ENCODE measurements at places on chromosomes 2 and 18.

DNA sequence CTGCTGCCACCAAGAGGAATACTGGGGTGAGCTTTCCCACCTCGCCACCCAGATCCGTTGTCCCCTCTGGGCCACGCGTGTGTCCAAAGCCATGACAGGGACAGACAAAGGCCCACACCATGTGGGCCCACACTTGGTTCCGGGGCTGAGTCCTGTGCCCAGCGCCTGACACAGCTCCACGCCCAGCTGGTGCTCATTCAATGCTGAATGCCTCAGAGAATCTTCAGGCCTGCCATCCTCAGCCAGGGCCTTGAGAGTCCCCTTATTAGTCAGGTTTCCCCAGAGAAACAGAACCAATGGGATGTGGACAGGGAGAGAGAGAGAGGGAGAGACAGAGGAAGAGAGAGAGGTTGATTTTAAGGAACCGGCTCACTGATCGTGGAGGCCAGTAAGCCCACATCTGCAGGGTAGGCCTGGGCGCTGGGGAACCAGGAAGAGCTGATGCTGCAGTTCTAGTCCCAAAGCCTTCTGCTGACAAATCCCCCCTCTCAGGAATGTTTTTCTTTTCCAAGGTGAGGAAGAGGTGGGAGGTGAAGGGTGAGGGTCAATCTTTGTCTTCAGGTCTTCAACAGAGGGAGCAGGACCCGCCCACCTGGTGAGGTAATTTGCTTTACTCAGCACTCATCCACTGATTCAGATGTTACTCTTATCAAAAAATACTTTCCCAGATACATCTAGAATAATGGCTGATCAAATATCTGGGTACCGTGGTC, 10.2 kb upstream of the SPATA3 start:
- DNase-seq = no peak

DNA sequence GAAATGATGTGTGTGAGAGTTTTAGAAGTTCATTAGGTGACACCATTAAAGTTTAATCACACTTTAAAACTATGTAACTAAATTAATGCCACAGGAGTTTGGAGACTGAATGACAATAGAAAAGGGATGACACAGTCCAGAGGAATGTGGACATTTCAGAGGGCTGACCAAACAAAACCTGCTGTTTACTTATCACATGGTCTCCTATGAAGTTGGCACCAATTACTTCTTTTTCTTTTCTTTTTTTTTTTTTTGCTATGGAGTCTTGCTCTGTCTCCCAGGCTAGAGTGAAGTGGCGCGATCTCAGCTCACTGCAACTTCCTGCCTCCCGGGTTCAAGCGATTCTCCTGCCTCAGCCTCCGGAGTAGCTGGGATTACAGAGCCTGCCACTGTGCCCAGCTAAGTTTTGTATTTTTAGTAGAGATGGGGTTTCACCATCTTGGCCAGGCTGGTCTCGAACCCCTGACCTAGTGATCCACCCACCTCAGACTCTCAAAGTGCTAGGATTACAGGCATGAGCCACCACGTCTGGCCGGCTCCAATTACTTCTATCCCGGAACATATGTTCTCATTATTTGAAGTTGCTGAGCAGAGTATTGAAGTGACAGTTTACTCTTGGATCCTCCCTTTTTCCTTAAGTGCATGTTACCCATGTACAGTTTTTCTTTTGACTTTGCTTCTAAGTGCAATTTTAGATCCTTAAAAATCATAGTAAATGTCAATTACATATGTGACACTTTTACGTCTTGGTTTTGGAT, 4.3 kb downstream of the AGPS start:
- no peak for DNase-seq

DNA sequence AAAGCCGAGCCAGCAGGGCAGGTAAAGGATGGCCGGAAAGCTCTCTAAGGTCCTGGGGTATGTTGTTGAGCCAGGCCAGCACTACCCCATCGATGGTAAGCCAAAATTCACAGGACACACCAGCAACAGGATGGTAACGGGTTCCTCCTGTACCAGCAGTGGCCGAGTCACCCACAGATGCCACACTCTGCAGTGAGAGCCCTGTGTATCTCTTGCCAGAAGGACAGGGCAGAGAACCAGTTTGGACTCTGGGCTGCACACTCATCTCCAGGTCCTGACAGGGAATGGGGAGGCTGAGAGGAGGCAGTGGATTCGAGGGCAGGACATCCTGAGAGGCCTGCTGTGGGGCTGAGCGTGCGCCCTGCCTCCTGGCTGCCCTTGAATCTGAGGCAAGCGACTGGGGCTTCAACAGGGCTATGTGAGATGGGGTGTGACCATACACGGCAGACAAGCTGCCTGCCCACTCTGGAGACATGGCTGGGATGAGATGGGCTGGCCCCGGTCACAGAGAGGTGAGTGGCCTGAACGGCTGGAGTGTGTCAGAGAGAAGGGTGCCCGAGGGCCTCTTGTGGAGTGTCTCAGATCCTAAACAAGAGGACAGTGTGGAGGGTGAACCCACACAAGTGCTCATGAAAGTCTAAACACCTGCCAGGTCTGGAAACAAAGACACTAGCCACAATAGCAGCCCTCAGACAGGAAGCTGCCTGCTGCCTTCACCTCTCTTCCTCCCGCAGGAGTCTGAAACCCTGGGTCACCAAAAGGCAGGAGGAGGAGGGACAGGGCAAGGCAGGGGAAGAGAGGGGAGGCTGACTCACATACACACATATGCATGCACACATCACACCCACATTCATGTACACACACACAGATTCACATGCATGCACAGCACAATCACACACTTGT, 182.3 kb downstream of the LOXHD1 start:
- DNase-seq = no peak

DNA sequence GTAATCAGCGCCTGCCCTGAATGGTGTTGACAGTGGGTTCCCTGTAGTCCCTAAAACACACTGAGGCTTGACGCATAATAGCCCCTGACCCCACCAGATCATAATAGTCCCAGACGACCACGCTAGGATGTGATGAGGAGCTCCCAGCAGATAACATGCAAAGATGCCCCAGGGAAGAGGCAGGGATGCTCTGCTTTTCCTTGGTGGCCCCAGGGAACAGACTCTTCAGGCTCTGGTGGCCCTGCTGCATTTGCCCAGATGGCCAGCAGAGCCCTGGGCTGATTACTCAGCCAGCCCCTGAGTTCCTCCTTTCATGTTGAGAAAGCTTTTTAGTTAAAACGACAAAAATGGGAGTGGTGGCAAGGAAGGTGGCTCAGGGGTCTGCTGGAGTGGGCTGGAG, 5.9 kb upstream of the NCKAP5 start:
- DNase-seq = no peak

GRCh38 chr18:32771871-32772580, 797 bp downstream of the KLHL14 start:
- DNase-seq = no peak

DNA sequence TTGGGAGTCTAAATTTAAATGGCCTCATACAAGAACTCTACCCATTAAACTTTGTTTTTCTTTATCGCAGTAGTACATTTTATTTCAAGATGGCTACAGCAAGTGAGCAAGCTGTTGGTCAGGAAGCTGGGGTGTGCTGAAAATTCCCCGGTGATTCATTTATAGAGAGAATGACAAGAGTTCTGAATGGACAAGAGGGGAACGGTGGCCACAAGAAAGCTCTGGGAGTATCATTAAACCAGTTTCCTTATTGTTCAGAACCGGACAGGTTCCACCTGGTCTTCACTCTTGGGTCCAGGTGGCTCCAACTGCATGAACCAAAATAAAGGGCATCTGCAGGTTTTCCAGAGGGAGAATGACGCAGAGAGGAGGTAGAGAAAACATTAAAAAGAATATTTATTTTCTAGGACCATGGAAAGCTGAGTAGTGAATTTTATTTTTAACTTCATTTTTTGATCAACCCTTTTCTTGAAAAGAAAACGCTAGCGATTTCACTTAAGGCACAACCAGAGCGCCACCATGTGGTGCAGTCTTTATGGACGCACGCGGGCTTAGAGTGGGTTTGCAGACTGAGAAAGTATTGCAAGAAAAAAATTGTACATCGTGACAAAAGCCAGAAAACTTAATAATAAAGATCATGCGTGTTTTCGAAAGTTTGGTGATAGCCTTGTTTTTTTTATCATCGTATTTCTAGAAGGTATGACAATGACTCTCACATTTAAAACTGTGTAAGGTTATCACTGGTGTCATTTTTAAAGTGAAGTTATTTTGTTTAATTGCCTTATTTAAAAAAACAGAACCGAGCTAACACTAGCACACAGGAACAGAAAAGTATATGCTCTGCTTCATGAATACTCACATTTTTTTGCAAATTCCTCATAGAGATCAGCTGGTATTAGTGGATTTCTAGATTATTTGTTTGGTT, 97.9 kb upstream of the NOL4 start:
- peak; percentile 59 for DNase-seq

DNA sequence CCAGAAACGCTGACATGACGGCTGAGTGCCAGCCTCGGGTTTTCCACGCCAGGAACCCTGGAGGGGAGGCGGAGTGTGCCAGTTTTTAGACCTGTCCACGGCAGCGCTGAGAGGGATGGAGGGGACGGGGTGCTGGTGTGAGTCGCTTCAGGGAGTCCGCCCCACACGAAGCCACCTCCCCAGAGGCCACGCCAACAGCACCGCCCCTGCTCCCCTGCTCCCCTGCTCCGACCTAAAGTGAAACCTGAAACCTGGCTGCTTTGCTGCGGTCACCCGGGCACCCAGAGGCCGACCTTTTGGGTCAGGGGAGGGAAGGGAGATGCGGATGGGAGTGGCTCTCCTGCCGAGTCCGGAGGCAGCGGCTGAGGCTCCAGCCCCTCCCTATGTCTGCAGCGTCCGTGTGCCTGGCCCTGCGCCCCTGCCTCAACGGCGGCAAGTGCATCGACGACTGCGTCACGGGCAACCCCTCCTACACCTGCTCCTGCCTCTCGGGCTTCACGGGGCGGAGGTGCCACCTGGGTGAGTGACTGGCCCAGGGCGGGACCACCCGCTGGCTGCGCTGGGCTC, 38.1 kb downstream of the SNED1 start:
- DNase-seq = no peak

GRCh38 chr2:221051162-221051561, 520.9 kb downstream of the EPHA4 start:
- no peak for DNase-seq

DNA sequence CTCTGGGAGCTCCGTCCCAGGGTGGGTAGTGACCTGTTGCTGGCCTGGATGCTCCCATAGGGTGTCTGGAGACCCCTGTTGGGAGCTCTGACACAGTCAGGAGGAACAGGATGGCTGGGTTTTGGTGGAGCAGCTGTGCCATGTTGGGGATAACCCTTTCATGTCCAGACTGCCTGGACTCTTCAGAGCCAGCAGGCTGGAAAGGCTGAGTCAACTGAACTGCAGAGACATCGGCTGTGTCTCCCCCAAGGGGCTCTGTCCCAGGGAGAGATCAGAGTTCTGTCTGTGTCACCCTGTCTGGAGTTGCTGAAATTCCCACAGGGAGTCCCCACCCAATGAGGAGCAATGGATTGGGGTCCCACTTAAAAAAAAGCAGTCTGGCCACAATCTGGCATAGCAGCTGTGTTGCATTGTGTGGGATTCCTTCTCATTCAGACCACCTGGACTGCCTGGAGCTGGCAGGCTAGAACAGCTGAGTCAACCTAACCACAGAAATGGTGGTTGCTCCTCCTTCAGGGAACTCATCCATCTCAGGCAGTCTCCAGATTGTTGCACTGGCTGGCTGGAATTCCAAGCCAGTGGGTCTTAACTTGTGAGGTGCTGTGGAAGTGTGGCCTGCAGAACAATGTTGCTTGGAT, 37.2 kb downstream of the AGPS start:
- DNase-seq = no peak

- DNase-seq = no peak
These were observed 38.8 kb downstream of the EPHA4 start for GRCh38 chr2:221533299-221533698.

DNA sequence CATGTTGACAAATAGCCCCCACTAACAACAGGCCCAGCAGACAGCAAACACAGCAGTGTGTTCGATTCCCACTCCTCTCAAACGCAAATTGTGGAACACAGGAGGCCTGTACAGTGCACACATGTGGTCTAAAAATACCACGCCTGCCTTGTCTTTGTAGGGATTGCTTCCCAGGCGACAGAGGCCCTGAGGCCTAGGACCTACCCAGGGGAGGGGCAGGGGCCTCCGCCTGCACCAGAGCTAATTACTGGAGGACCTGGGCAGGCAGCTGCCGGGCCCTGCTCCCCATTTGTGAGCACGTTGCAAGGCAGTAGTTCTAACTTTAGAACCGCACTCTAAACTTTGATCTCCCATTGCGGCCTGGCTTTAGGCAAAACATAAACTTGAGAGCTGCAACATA, 316.0 kb downstream of the TXNL1 start:
- DNase-seq = no peak

- DNase-seq = no peak
These were observed 17.9 kb downstream of the SDC1 start for GRCh38 chr2:20207051-20207450.

- DNase-seq = peak; percentile 3
These were observed 52.2 kb upstream of the KCNH7 start for GRCh38 chr2:162890690-162891311.

DNA sequence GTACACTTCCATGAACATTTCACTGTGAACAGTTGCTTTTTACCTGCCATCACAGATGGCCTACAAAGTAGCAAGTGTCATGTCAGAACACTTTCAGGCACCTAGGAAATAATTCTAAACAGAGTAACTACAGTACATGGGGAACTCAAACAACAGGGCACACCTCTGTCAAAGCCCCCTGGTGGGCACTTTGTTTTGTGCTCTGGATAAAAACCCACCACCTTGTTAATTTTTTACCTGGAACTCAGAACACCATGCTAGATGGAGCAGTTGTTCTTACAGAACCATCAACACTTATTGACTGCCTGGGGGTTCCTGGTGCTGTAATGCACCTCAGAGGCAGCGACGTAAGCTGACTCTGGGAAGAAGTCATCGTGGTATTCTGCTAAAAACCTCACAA, 2.3 kb downstream of the MSL3B start:
- no peak for DNase-seq

DNA sequence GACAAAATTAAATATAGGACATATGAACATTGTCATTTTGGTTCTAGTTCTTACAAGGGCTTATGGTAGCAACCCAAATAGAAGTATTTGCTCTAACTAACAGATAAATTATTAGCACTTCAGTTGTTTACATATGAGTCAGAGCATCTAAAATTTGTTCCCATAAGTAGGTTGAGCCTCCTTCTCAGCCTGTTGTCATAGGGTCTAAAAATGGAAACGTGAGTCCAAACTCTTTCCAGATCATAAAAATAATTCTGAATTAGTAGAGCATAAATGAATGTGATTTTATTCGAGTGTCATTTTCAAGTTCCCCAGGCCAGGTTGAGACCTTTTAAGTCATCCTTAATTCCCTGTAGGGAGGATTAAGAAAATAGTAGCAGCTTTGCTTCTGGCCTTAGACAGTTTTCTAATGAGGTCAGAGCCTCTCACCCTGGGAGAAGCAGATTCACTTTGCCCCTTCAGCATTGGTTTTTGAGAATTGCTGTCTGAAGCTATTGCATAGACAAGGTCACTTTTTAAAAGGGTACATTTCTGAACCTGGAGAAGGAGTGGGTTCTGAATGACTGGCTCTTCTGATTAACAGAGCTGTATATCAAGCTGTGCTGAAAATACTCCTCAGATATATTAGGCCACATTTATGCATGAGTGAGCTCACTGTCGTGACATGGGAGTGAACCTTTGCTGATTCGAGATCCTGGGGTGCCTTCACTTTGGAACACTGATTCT, 164.3 kb downstream of the NEDD4L start:
- no peak for DNase-seq

- DNase-seq = no peak
These were observed 3.6 kb upstream of the DGKD start for GRCh38 chr2:233350708-233351107.
